ENCODE measurements at places on chromosomes 6 and 20.
A peak's percentile ranks its signal among the peaks of the same experiment; 100 is the strongest.

GRCh38 chr6:72418495-72418894 is 203.4 kb upstream of the KCNQ5 start:
- no peak for DNase-seq

DNA sequence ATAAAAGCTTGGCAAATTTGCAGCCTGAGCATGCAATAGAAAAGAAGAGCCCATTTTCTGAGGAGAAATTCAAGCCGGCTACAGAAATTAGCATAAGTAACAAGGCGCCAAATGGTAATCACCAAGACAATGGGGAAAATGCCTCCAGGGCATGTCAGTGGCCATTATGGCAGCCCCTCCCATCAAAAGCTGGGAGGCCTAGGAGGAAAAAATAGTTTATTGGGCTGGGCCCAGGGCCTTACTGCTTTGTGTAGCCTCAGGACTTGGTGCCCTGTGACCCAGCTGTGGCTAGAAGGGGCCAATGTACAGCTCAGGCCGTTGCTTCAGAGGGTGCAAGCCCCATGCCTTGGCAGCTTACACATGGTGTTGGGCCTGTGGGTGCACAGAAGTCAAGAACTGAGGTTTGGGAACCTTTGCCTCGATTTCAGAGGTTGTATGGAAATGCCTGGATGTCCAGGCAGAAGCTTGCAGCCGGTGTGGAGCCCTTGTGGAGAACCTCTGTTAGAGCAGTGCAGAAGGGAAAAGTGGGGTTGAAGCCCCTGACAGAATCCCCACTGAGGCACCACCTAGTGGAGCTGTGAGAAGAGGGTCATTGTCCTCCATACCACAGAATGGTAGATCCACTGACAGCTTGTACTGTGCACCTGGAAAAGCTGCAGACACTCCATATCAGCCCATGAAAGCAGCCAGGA is 328.5 kb upstream of the MAP3K7 start:
- no peak for DNase-seq

DNA sequence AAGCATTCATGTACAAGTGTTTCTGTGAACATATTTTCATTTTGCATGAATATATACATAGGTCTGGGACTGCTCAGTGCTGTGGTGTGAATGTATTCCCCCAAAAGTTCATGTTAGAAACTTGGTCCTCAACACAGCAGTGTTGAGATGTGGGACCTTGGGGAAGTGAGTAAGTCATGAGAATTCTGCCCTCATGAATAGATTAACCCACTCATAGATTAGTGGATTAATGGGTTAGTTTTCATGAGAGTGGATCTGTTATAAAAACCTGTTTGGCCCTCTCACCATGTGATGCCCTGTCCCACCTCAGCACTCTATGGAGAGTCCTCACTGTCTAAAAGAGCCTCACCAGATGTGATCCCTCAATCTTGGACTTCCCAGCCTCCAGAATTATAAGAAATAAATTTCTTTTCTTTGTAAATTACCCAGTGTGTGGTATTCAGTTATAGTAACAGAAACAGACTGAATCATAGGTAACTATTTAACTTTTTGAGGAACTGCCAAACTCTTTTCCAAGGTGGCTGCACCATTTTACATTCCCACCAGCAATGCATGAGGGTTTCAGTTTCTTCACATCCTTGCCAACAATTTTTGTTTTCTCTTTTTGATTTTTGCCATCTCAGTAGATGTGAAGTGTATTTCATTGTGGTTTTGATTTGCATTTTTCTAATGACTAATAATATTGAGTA is 45.3 kb downstream of the QRSL1 start:
- DNase-seq, result no peak

- DNase-seq, result no peak
These were observed 1.8 kb upstream of the PLN start for GRCh38 chr6:118546164-118546879.

DNA sequence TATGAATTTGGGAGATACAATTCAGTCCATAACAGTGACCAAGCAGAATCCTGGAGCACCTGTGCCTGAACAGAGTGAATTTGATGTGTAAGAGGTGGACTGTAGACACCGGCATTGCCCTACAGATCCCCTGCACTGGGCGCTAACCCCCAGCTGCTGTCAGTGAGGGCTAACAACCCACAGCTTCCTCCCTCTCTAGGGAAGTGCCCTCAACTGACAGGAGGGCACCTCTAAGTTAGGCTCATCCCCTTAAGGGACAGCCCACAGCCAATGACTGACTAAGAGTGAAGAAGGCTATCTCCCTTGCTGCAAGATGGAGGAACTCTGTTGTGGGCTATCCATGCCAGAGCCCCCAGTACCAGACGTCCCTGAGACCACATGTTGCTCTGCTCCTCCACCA is 15.3 kb upstream of the BPIFB1 start:
- no peak for DNase-seq

- DNase-seq, result no peak
These were observed 215.5 kb downstream of the PREX1 start for GRCh38 chr20:48612335-48612734.

GRCh38 chr6:137808191-137808590 is 58.9 kb upstream of the TNFAIP3 start:
- no peak for DNase-seq

DNA sequence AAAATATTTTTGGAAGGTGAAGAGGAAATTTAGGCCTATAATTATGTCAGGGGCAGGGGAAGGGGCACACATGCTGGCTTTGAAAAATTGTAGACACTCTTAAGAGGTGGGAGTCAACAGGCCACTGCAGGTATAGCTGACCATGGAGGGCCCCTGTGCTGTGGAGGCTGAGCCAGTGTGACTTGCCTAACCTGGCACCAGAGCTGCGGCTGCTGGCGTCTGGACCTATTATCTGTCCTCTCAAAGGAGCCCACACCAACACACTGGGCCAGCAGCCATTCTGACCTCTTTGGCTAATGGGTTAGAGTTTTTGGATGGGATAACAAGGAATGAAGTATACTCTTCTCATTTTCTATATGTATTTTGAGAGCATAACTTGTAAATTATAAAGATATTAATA is 4.5 kb downstream of the GID8 start:
- no peak for DNase-seq

GRCh38 chr6:162688751-162689345 is 38.7 kb downstream of the PRKN start:
- DNase-seq, result no peak

GRCh38 chr6:140623498-140623897 is 1249.0 kb upstream of the CITED2 start:
- no peak for DNase-seq

DNA sequence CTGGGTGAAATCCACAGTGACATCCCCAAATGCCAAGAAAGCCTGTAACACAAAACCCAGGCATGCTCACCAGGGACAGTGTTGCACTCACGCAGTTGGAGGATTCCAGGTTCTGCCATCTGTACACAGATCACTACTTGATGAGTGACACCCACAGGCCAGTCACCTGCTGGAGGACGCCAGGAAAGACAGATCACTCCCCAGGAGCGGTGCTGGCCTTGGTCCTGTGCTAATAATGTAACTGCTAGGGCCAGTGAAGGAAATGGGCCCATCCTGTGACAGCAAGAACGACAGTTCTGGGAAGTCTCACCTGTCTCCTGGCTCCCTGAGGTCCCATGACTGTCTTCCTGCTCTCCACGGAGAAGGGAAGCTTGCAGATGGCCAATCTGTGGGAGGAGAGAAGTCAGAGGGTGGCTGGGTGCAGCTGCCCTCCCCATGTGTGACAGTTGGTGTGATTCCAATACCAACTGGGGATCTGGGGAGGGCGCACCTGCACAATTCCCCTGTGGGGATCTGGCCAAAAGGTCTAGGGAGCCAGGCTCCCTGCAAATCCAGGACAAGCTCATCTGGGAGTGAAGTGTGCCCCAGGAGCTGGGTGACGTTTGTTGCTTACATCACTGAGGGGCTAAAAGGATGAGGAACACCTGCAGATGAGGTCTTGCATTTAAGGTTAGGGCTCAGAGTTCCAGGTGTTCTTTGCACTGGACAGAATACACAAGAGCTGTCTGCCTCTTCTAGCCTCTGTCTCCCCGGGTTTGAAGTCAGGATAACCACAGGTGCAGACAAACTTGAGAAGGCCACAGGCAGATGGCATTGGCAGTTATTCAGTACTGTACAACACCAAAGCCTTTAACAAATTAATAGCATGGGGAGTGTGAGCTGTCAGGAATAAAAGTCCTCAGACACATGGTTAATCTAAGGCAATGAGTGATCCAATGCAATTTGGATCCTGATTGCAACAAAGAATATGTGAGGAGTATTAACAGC is 10.3 kb downstream of the ZNF337 start:
- DNase-seq, result no peak

DNA sequence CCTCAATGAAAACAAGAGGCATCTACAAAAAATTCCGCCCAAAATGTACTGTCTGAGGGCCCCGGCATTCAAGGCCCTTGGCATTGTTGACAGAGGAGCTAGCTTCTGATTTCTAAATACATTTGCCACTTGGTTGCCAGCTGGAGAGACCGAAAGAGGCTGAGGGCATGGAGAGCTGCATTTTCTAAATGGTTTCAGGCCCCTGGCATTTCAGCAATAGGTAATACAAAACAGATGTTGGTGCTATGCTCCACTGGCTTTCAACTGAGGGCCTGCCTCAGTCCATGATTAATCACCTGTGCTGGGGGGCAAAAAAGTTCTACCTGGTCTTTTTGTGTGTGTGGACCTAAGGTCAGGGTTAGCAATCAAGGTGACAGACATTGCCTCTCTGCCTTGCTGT is 79.5 kb upstream of the ISM1 start:
- DNase-seq, result no peak

GRCh38 chr20:10109641-10110040 is 74.9 kb downstream of the ANKEF1 start:
- no peak for DNase-seq

GRCh38 chr6:153090241-153090930 is 40.7 kb downstream of the RGS17 start:
- no peak for DNase-seq

GRCh38 chr20:23782366-23782983 is 31.7 kb upstream of the CST1 start:
- DNase-seq, result peak; percentile 31

DNA sequence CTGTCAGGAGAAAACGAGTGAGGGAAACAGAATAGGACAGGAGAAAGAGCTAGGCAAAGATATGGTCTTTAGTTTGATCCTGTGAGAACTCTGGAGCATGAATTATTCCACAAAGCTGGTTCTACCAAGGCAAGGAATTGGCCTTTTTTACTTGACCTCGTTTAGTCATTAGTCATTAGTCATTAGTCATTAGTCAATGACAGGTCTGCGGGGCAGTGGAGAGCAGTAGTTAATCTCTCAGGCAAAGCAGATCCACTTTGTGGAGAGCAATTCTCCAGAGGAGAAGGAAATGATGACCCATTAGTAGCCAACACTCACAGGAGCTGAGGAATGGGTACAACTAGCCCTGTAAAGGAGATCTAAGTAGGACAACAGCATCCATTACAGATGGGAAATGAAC is 22.0 kb upstream of the ABCC10 start:
- no peak for DNase-seq

GRCh38 chr6:111925296-111925695 is 52.0 kb upstream of the FYN start:
- no peak for DNase-seq

DNA sequence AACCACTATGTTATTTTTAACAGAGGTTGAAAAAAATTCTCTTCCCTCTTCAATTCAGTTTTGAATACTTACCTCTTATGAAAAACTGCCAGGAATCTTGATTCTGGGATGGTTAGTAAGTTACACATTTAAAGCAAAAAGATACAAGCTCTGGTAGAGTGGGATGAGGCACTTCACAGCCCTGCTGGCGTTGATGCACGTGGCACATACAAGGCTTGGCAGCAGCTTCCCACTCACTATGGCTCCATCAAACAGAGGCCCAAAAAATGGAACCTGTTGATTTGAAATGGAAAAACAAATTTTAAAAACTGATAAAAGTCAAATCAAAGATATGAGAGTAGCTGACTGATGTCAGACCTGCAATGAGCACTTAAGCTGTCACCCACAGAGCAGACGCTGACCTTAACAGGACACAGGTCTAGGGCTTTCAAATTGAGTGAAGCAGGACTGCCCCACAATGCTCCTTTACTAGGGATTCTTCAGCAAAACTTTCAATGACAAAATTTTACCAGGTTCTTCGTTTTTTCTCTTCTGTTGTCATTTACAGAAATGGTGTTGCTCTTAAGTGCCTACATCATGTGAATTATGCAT is 104.9 kb downstream of the INSM1 start:
- DNase-seq, result no peak

GRCh38 chr6:43103253-43103876 is 27.3 kb downstream of the PTK7 start:
- no peak for DNase-seq

Data from activated naive CD8-positive, alpha-beta T cell treated with anti-CD3 and anti-CD28 coated beads, Interleukin-2, amount 50 U/mL, for 24 hours (primary cell).